HS-5 (cell line): ENCODE measurements at places on chromosomes 6 and 20.

GRCh38 chr6:137901454-137901853 lies 34.4 kb downstream of the TNFAIP3 start:
- no peak for DNase-seq

- DNase-seq: no peak
Measured at GRCh38 chr20:5584678-5585077, 165.5 kb upstream of the SHLD1 start.

DNA sequence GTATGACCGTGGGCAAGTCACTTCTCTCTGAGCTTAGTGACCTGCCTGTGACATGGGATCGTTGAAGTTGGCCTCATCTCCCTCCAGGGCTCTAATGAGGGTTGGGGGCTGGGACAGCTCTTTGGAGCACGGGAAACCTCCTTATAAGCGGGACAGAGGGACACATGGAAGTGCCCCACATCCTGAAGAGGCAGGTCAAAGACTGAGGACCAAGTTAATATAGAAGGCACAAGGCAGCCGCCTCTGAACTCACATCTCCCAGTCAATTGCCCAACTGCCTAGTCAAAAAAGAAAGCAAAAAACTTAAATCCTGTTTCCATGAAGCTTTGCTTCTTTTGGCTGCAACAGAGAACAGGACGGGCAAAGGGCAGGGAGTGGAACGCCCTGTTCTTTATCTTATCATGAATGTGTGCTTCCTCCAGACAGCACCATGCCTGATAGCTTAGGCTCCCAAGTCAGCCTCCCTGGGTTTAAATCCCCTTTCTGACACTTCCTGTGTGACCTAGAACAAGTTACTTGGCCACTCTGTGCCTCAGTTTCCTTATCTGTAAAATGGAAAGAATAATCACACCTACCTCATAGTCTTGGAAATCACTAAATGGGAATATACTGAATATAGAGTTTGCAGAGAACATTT lies 27.1 kb downstream of the LBP start:
- no peak for DNase-seq

GRCh38 chr6:130382872-130383490 lies 17.2 kb downstream of the TMEM200A start:
- DNase-seq: no peak

GRCh38 chr6:125312478-125312877 lies 10.7 kb upstream of the HDDC2 start:
- DNase-seq: no peak

GRCh38 chr20:8127553-8128255 lies 4.4 kb upstream of the PLCB1 start:
- DNase-seq: no peak

DNA sequence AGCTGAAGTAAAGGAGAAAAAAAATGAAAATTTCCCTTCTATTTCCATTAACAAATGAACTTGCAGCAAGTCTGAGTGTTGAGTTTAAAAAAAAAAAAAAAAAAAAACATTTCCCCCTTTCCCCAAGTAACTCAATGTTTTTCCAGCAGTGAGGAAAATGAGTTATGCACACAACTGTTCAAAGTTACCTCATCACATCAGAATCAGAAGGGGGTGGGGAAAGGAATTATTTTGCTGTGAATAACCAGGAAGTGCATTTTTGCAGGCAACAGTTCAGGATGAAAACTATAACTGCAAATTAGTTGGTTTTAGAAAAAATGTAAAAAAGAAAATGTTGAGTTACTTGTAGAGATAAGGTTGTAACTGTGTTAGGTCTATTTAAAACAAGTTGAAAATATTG lies 568.9 kb upstream of the CITED2 start:
- DNase-seq: peak; percentile 86

DNA sequence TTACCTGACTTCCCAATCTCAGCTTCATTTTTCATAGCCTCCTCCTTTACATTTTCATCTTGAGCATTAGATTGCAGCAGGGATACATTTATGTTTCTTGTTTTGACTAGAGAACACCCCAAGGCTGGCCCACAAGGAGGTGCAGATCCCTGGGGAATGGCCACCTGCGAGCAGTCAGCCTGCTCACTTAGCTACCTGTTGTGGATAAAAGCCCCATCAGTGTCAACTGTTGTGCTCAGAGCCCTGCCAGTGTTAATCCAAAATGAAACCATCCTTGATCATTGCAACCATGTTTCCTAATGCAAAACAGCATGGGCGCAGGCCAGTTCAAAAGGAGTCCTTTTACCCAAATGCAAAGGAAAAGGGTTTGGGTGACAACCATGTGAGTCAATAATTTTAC lies 50.8 kb downstream of the CNR1 start:
- no peak for DNase-seq

- no peak for DNase-seq
Measured at GRCh38 chr6:99306341-99306740, 43.1 kb downstream of the FAXC start.

- no peak for DNase-seq
Measured at GRCh38 chr6:79810185-79810705, 137.1 kb downstream of the ELOVL4 start.

- no peak for DNase-seq
Measured at GRCh38 chr6:15948930-15949900, 179.7 kb upstream of the MYLIP start.

DNA sequence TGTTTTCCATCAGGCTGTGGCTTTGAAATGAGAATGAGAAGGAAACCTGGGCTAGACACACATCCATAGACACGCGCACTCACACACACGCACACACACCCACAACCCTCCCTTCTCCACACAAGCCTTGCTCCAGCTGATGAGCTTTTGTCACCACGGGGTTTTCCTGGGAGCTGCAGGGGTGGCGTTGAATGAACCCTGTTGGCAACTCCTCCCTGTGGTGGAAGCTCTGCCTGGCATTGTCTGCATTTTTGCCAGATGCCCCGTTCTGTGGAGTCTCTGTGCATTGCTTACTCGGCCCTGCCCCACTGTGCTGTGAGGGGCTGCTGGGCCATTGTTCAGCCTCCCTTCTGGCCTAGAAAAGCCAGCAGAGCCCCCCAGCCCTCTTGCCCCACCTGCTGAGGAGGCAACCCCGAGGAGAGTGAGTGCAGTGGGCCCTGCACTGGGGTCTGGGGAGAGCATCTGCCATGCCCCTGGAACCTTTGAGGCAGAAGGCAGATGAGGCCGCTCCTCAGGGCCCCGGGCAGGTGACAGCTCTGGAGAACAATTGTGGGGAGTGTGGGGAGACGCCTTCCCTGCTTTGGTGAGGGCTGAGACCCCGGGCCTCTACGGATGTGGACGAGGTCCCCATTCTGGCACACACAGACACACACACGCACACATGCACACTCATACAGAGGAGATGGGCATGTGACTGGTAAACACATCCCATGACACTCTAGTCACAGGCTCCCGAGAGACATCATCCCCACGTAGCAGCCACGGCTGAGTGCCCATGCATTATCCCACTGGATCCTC lies 9.9 kb downstream of the ADIG start:
- no peak for DNase-seq

GRCh38 chr20:20344476-20344875 lies 23.4 kb upstream of the INSM1 start:
- no peak for DNase-seq
